ENCODE measurements at places on chromosomes 11 and 22. TPM values are rescaled to one million over a fixed set of nuclear protein-coding genes. Genes with fewer than 3 reads are reported as not detected.

Gene MYRF
- total RNA-seq = 0.28 TPM

Gene PRR33
- not detected for total RNA-seq

Gene OR51I1
- total RNA-seq = not detected

Gene TBX1
- 69.6 TPM for total RNA-seq

Gene CRYBB3
- total RNA-seq = not detected

Gene CDHR5
- total RNA-seq = not detected

Gene DRD2
- total RNA-seq = not detected

Gene E2F8
- 1.0 TPM for total RNA-seq

Gene TMEM191C
- 0.68 TPM for total RNA-seq

Gene CDC42EP2
- total RNA-seq = 11.4 TPM

Gene KBTBD3
- 3.4 TPM for total RNA-seq

Gene FKBP2
- total RNA-seq = 45.6 TPM

Gene GLYATL2
- total RNA-seq = not detected

Gene MPZL2
- total RNA-seq = 73.5 TPM

Gene CASP1
- total RNA-seq = 32.8 TPM

Gene TCIRG1
- 81.3 TPM for total RNA-seq

Gene C11orf87
- total RNA-seq = not detected

Gene AP2A2
- total RNA-seq = 57.9 TPM

Gene NFAM1
- not detected for total RNA-seq

Gene LMO2
- total RNA-seq = 149 TPM

Gene UVRAG
- total RNA-seq = 75.3 TPM

Gene CDC42BPG
- 0.34 TPM for total RNA-seq

Gene C1QTNF5
- 127 TPM for total RNA-seq

Gene C11orf42
- total RNA-seq = not detected

Gene CNGA4
- total RNA-seq = not detected

Gene CBX7
- total RNA-seq = 9.5 TPM

Gene TCN1
- total RNA-seq = 0.17 TPM

Gene MMP7
- 9.2 TPM for total RNA-seq

Gene RIC3
- total RNA-seq = not detected

Gene NDUFS8
- 104 TPM for total RNA-seq

Gene TRIM5
- 86.6 TPM for total RNA-seq

Gene INPP5J
- not detected for total RNA-seq

Gene OR52I2
- total RNA-seq = not detected

Gene ASRGL1
- total RNA-seq = 27.4 TPM

Gene GPHA2
- not detected for total RNA-seq

Gene PDE2A
- total RNA-seq = 351 TPM

Gene SHANK3
- 42.7 TPM for total RNA-seq

Gene LRFN4
- 30.8 TPM for total RNA-seq

Gene INSC
- total RNA-seq = not detected

Gene TMPRSS13
- total RNA-seq = not detected

Gene FERMT3
- total RNA-seq = 6.5 TPM

Gene PHOX2A
- not detected for total RNA-seq

Gene MUC5B
- total RNA-seq = not detected

Gene EHF
- 0.17 TPM for total RNA-seq

Gene RFPL2
- not detected for total RNA-seq

Gene CBX6
- 22.1 TPM for total RNA-seq

Gene POLD3
- 19.9 TPM for total RNA-seq

Gene SCN4B
- 0.09 TPM for total RNA-seq

Gene VPREB3
- total RNA-seq = not detected

Gene NAALAD2
- 0.33 TPM for total RNA-seq

Gene OR52N4
- total RNA-seq = not detected

Gene ABCC8
- not detected for total RNA-seq

Gene RAD9A
- 5.2 TPM for total RNA-seq

Gene C11orf71
- 3.6 TPM for total RNA-seq

Gene SLC17A6
- total RNA-seq = not detected
